ENCODE measurements at places on chromosomes 2 and 18.

- no peak for DNase-seq
These were observed 24.7 kb upstream of the MRO start for GRCh38 chr18:50844554-50844953.

DNA sequence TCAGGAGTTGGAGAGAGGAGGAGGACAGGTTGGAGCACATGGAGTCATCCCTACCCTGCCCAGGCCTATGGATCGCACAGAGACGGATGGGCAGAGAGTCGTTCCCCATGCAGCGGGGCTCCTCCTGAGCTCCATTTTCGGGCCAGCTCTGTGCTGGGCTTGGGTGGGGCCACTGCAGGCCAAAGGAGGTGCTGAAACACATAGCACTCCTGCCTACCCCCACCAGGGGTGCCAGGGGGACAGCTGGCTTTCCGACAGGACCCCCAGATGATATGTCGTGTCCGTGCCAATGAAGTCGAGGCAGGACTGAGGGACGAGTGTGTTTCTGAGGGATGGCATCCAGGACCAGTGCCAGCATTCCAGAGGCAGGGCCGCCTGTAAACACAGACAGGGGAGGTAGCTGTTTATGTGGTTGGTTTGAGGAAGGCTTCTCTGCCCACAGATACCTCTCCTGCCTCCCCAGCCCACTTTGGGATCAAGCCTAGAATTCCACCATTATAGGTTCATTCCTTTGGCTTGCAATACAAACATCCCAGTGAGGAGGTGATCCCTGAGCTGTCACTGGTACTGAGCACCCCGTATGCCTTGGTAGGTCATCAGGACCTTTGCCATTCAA is 116.6 kb downstream of the GLI2 start:
- DNase-seq: no peak

DNA sequence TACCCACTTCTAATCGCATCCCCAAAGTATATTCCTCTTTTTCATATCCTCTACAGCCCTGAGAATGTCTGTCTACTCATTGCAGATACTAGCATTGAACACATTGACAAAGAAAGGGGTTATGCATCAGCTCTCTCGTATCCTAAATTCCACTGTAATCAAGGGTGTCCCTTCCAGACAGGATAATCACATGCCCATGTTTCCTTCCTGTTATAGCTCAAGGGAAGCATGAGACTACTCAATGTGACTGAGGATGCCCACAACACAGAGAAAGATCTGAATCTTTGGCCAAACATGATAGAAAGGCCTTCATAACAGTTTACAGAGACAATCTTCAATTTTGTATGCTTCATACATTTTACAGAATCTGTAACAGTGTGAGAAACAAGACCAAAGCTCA is 69.2 kb downstream of the HIBCH start:
- DNase-seq: no peak

DNA sequence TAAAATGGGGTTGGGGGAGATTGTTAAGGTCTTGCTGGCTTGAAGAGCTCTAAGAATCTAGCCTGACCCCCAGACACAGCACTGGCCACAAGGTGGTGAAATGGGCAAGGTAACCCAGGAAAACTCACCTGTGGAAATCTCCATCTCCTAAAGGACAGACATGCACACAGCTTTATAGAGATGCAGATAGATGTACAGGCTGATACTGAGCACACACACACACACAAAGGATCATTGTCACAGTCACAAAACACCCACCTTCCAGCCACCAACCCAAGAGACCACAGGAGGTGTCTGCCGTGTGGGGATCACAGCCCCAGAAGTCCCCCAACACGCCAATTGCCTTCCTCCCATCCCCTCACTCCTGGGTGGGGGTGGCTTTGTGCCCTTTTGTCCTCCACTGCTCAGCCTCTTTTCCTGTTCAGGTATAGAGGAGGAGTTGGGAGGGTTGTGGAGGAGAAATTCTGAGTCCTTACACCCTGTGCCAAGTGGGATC is 3.2 kb upstream of the CYP26B1 start:
- no peak for DNase-seq

DNA sequence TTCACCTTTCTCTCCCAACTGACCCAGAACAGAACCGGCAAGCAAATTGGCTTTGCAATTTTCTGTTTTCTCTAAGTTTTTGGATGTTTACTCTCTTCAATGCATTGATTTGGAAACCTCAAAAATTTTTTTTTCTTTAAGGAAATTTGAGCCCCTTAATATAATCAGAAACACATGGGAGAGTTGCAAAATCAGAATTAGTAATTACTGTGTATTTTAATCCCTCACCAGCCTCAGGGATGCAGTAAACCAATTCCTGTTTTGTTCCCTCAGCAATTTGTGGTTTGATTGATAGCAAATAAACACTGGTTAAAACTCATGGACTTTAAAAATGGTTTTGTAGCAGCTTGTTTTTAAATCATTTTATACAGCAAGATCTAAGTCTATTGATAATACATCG is 281.5 kb downstream of the NEDD4L start:
- DNase-seq: no peak

- no peak for DNase-seq
These were observed 151.2 kb downstream of the NDUFA10 start for GRCh38 chr2:239873656-239874635.

DNA sequence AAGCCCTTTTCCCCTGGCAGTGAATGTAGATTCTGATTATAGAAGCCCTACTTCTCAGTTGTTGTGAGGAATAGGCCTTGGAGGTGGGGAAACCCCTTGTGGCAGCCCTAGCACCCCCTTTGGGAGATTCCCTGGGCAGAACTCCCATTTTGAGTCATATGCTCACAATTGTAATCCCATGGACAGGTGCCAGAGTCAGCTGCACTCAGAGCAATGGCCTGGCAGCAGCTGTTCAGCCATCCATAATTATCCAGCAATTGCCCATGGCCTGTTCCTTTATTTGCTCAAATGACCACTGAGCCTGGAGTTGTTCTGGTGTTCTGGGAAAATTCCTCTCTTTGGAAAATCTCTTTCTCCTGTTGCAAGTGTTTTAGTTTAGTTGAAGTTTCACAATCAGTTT is 71.7 kb downstream of the PTRHD1 start:
- DNase-seq: no peak

GRCh38 chr2:218516614-218517013 is 51.5 kb downstream of the USP37 start:
- no peak for DNase-seq

DNA sequence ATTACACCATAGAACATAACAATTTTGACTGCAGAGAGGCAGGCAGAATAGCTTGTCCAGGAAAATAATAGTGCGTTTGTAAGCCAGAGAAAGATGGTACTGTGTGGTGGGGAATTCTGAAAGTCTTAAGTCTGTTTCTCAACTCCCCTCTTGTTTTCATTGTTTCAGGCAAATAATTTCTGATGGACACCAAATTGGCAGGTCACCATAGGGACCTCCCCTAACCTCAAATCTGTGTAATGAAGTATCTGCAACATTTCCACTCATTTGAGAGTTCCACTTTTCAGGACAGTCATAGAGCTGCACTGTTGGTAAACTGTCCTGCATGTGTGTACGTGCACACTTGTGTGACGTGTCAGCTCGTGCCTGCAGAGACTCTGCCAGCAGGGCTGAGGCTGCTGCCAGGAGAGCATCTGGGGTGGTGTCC is 195.6 kb downstream of the AGAP1 start:
- no peak for DNase-seq

- no peak for DNase-seq
These were observed 10.4 kb downstream of the CHMP3 start for GRCh38 chr2:86552889-86553288.

All from right renal pelvis (tissue), 4 donors.